Frontal cortex (tissue), 4 donors: ENCODE measurements at places on chromosomes 3 and 15. TPM values are rescaled to one million over a fixed set of nuclear protein-coding genes. Genes with fewer than 3 reads are reported as not detected.

The SAMMSON gene
- not detected for total RNA-seq

The GOLGA6L9 gene
- 4.1 TPM for total RNA-seq

The HYKK gene
- 0.41 TPM for total RNA-seq

DNA sequence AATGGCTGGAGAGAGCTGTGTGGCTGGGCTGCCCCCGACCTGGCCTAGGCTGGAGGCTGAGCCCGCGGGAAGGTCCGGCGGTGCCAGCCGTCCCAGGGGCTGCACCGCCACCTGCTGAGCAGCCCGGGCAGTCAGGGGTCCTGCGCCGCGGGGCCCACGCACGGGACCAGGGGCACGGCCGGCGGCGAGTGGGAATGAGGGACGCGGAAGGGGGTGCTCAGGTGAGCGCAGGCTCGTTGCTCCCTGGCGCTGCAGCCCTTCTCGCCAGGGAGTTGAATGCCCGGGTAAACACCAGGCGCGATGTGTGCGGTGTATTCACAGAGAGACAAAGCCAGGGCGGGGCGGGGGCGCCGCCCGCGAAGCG is 666 bp upstream of the SEMA3F start:
- DNase-seq, result no peak

DNA sequence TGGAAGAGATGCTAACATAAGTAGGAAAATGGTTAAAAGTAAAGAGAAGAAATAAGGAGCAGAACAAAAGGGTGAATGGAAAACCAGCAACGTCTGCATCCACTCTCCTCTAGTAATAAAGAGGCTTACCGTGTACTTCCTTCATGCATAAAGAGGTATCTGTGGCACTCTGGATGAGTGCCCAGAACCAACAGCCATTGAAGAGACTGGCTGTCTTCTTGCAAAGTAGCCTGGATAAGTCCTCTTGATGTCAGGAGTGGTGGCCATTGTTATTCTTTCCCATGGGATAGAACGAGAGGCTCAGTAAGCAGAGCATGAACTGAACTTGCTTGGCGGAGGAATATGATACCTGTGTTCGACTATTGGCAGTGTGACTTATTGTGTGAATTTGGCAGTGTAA is 186.2 kb upstream of the RASGRP1 start:
- no peak for DNase-seq

- DNase-seq, result no peak
Measured at GRCh38 chr15:93706495-93707292, 524.7 kb upstream of the MCTP2 start.

DNA sequence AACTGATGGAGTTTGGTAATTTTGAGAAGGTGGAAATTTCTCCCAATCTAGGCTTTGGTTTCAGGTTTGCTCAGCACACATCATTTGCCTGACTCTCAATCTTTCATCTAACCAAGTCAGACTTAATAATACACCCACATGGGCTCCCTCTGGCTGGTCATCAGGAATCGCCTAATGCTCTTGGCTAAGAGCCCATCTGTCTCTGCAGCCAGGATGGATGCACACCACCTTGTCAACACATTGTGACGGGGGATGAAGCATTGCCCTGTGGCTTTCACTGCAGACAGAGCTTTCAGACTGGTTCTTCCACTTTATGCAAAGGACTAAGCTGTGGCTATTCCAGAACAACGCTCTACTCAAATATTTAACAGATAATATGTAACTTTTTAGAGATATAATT is 3.0 kb upstream of the HDGFL3 start:
- DNase-seq, result no peak

GRCh38 chr15:84826369-84826823 is 9.2 kb downstream of the ALPK3 start:
- no peak for DNase-seq

DNA sequence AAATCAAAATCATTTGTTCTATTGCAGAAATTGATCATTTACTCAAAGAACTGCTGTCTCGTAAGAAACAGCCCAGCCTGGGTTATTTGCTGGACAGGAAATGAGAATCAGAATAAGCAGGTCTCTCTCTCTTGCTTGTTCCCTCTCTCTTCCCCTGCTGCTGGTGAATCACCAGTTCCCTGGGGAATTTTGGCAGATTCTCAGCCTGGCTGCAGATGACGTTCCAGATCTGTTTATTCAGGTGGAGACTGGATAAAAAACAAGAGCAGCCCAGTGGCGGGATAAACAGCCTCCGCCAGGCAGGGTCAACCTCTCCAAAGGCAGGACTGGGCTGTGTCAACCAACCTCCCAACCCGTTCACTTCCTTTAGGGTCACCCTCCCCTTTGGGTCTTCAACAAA is 72.1 kb downstream of the LRIG1 start:
- no peak for DNase-seq

DNA sequence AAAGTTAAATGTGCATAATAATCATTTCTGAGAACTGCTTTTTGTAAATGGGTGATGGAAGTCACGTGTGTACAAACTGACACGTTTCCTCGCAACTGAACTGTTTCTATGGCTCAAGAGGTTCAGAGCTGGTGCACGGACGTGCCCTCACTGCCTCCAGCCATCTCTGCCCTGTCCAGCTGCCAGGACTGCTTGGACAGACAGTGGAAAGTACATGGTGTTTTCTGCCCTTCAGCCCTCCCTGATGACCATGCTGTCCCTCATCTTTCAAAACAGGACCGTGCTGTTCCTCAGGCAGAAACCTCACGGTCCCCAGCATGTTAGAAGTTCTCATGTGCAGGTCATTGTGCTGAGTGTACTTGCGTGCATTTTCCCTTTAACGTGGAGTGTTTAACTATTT is 38.7 kb downstream of the GJD2 start:
- DNase-seq, result no peak

The SELENOK gene
- 68.5 TPM for total RNA-seq

DNA sequence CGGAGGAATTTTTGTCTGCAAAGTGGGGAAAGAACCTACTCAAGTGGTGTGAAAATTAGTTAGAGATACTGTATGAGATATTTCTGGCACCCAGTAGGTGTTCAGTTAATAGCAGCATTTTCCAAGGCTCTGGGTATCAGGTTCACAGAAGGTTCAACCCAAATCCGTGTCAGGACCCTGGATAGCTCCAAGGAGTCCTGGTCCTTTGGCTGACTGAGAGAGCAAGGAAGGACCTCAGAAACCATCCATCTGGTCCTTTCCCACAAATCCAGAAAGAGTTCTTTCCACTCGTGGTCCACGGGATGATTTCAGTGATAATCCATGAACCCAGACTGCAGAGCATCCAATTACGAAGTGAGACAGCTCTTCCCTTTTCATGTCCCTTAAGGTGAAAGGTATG is 51.4 kb downstream of the SLC6A11 start:
- DNase-seq, result no peak

DNA sequence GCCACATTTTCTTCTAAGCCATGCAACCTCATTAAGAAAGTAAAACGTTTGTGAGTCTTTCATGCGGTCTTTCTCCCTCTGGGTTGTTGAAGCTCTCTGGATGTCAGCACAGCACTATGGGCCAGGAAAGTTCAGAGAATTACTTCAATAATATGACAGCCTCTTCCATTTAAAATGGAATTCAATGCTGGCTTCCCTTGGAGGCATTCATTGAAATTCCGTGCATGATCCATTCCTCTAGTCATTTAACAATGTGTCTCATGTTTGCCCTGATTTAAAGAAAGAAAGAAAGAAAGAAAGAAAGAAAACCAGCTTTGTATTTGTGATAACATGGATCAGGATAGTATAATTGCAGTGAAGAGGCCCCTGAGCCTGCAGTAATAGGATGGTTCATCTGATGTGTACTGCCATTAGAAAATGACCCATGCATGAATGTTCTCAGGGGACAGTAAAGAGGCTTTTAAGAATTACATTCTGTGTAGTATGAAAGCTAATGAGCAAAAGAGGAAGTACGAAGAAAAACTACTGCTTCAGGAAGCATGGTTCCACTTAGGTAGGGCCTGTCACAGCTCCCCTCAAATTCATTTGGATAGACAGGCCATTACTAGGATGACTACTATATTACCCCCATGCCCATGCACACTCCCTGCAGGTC is 146.0 kb downstream of the ARPP21 start:
- DNase-seq, result no peak

DNA sequence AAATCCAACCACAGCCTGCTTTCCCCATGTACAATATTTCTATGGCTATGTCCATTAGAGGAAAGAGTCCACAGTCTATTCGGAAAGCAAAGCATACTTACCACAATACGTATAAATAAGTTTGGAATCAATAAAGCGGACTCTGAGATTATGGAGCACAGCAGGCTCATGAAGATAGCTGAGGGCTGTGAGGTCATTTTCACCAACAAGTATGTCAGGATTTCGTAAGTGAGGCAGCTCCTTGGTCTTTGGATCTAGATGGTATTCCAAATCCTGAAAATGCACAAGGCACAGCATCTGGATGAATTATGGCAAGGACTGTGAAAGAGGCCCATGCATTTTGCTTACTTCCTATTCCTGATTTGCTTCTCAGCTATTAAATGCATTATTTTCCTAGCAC is 100.4 kb downstream of the MYO5A start:
- DNase-seq, result no peak

The ALPK3 gene
- 0.82 TPM for total RNA-seq

DNA sequence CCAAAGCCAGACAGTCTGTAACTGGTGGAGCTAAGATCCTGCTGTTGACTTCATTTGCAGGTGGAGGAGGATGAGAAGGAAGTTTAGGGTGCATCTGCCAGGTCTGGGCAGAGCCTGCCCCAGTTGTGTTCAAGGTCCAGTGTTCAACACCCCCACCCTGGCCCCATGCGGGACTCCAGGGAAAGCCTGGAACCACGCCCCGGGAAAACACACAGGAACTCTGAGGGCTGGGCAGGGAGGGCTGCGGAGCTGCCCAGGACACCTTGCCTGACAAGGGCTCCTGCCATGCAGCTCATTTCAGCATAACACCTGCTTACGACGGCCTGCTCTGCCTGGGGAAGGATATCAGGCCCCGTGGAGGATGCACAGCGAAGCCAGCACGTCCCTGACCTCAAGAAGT is 286.3 kb downstream of the XXYLT1 start:
- no peak for DNase-seq

DNA sequence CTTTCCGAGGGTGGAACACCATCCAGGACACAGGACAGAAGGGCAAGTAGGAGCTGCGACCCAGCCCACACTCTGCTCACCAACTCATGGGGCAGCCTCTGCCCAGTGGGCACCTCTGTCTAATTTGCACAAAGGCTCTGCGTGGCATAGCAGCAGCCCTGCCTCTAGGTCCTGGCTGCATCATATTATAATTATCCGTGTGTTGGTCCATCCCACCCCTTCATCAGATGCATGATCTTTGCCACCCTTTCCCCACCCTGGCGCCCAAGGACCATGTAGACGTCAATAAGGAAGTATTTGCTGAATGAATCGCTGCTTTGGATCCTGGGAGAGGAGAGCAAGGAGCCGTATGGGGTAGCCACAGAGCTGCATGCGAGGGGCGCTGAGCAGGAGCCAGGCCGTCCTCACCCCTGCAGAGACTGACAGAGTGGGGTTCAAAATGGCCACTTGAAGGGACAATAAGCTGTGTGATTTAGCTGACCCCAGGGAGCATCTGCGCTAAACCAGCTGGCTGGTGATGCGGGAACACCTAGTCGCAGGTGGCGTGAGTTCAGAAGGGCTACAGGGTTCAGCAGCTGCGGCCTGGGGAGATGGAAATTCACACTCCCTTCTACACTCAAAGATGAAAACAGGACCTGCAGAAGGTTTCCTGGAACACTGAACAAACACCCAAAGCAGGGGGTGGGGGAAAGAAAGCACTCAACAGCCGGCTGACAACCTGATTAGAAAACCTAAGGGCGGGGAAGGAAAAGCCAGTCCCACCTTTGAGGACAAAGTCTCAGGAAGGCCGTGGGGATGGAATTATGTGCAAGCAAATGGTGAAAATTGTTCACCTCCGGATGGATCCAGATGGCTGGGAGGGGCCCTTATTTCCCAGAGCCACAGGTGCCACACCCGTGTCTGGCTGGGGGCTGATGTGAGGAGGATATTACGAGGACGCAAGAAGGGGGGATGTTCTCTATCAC is 6.4 kb downstream of the MGLL start:
- no peak for DNase-seq

DNA sequence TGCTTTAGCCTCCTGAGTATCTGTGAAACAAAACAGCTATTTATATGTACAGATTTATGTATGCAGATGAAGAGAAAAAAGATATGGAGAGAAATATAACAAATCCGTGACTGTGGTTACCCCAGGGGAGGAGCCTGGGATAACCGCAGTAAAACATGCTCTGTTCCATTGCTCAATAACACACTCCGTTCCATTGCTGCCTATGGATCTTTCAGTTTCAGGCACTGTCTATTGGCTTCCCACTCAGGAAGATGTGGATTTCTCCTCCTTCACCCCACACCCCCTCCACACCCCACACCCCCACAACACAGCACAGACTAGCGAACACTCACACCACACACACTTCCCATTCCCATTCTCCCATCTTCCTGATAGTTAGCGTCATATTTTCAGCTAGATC is 47.9 kb downstream of the CDCP1 start:
- DNase-seq, result no peak

The COL6A5 gene
- total RNA-seq, result under 0.01 TPM

- no peak for DNase-seq
Measured at GRCh38 chr3:26559227-26559626, 63.3 kb upstream of the LRRC3B start.

DNA sequence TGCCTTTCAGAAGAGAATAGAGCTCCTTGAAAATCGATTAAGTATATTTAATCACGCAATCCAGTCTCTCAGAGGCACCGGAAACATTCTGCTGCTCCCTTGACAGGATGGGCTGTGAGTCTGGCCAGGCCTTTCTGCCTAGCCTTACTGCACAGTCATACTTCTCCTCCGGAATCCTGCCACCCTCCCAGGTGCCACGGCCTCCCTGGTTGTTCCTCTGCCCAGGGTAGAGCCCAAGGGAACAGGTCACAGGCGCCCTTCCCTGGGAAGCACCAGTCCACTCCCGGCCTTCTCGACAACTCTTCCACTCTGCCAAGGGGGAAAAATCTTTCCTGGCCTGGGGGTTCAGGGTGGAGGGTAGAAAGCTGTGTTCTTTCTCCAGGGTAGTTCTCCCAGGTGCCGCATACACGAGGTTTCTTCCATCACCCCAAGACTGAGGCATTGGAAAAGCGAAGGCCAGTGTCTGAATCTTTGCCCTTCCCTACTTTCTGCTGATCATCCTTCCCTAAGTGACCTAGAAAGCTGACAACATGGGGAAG is 17.4 kb upstream of the SYNM start:
- no peak for DNase-seq
